ENCODE measurements at places on chromosomes 12 and 14.

DNA sequence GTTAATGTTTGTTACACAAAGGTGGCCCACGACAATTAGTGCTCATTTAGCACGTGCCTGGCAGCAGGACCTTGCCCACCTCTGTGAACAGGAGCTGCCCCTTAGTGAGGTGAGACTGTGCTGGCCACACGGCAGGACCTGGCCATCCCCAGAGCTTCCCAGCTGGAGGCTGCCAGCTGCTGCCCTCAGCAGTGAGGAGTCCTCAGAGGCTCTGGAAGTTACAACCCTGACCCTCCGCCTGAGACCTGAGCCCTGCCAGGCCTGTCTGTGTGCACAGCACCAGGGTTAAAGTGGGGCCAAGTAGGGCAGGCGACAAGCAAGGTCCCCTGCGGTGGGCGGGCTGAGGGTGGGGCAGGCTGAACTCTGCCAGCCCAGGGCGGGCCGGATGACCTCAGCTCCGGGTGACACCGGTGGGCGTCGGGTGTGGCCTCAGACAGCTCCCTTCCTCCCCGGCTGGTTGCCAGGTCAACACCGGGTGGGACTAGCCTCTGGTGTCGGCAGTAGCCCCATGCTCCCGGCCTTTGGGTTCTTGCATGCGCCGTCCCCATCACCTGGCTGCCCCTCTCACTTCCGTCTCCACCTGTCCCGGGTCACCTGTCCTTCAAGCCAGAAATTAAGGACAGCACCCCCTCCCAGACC is 9.2 kb upstream of the LBHD2 start:
- DNase-seq = no peak

GRCh38 chr14:24231263-24232120 is 675 bp downstream of the NEDD8 start:
- DNase-seq = no peak

DNA sequence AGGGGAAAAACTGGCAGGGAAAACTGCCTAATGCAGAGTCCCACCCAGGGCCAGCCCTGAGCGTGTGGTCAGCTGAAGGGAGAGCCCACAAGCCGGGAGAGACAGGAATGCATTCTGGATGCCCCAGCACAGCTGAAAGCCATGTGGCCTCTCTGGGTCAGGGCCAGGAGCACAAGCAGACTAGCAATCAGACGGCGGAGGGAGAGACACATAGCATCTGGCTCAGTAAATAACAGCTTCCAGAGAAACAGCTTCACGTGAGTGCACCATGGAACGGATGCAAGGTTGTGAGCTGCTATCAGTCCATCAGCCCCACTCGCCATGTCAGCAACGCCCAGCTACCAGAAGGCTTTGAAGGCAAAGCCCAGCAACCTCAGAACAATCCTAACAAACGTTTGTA is 28.2 kb upstream of the TMEM106C start:
- peak; percentile 37 for DNase-seq

GRCh38 chr12:24476310-24476709 is 472.6 kb downstream of the BCAT1 start:
- DNase-seq = no peak

- DNase-seq = no peak
Measured at GRCh38 chr14:91146661-91147060, 32.8 kb downstream of the DGLUCY start.

GRCh38 chr12:94532490-94533422 is 73.1 kb upstream of the CEP83 start:
- peak; percentile 57 for DNase-seq

DNA sequence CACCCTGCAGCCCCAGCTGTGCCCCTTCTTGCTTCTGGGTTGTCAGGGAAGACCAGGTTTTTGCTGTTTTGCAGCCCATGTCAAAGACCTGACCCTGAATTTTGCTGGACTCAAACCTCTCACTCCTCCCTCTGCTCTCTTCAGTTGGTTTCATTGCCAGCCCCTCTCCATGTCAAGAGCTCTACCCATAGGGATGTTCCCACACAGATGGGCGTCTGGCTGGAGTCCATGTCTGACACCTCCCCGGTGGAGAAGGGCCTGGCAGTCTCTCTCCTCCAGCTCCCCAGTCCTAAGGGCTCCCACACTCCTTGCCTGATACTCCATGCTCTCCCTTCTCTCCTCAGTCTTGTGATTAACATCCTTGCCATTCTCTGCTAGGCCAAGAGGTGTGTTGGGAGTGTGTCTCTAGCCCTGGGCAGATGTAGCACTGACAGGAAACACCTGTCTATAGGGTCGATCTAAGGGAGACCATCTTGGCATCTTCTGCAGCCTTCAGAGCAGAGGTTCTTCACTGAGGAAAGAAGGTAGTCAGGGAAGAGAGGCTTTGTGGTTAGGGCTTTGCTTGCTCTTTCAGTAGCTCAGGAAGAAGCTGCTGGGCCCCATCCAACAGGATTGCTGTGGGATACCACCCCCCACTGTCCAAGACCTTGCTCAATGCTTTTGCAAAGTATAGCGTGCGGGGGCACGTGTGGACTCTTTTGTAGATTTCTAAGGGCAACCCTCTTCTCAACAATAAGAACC is 4.7 kb downstream of the ASIC1 start:
- peak; percentile 57 for DNase-seq

DNA sequence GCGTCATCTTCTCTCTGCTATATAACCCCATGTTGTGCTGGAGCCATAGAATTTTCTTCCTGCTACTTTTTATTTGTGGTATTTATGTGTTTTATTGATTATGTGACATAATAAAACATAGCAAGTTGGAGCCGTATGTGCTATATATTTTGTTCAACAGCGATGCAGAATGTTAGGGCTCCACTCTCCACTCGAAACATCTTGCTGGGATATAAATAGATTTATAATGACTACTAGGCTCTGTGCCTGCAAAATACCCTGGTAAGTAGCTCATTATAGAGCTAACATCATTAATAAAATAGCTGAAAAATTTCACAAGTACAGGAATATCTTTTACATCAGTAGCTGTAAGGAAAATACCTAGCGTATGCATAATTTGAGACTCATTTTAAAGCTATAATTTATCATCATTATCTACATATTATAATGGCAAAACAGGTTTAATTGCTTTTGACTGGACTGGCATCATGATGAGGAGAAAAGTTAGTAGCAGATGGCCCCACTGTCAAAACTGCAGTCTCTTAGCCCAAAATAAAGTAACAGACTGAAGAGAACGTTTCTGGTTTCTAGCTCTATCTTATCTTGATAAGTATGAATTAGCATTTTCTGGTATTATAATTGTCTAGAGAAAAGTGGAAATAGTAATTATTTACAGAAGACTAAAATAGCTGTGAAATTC is 263.0 kb downstream of the NEDD1 start:
- DNase-seq = no peak

- no peak for DNase-seq
Measured at GRCh38 chr12:94670075-94670474, 19.7 kb upstream of the TMCC3 start.

GRCh38 chr12:91179315-91179714 is 3.3 kb downstream of the DCN start:
- peak; percentile 26 for DNase-seq

DNA sequence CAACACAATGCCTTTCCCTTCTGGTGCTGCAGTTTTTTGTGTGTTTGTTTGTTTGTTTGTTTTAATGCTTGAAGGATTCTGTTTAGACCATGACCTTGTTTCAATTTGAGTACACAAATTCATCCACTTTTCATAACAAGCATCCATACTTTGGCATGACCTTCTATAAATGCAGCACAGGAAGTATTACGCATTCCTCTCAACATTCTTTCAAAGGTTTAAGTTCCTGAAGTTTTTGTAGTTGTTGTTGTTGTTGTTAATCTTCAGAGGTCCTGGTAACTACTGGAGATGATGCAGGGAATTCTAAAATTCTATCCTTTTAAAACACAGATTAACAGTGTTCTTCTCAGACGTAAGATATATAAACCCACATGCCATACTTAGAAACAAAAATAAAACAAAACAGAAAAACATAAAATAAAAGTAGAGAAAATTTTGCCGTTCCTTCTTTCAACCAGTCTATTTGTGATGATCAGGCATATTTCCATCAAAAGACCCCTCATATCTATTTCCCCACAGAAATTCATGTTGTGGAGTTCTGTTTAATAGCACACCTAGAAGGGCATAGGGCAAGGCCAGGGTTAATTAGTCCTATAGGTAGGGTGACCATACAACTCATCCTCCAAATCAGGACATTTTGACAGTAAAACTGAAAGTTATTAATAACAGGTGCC is 529.9 kb downstream of the NOVA1 start:
- DNase-seq = no peak

- no peak for DNase-seq
Measured at GRCh38 chr12:27309293-27309994, 23.2 kb upstream of the BMAL2 start.

- DNase-seq = no peak
Measured at GRCh38 chr14:101761881-101762529, 496 bp downstream of the PPP2R5C start.

GRCh38 chr14:89469210-89470198 is 52.5 kb upstream of the FOXN3 start:
- DNase-seq = no peak

- DNase-seq = no peak
Measured at GRCh38 chr12:49349266-49349665, 2.6 kb downstream of the DNAJC22 start.

GRCh38 chr12:105954951-105955931 is 183.5 kb downstream of the NUAK1 start:
- DNase-seq = no peak

DNA sequence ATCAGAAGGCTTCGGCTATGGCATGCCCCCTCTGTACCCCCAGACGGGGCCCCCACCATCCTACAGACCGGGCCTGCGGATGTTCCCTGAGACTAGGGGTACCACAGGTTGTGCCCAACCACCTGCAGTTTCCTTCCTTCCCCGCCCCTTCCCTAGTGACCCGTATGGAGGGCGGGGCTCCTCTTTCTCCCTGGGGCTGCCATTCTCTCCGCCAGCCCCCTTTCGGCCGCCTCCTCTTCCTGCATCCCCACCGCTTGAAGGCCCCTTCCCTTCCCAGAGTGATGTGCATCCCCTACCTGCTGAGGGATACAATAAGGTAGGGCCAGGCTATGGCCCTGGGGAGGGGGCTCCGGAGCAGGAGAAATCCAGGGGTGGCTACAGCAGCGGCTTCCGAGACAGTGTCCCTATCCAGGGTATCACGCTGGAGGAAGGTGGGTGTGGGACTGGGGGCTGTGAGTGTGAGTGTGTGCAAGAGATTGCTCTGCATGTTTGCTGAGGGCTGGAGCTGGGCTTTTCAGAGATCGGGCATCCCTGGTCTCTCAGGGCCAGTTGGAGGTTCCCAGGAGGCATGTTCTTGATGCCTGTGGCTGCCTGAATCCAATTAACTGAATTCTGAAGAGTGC is 8.6 kb downstream of the NFATC4 start:
- no peak for DNase-seq

- DNase-seq = peak; percentile 96
Measured at GRCh38 chr14:78985668-78986381, 815.7 kb downstream of the NRXN3 start.

DNA sequence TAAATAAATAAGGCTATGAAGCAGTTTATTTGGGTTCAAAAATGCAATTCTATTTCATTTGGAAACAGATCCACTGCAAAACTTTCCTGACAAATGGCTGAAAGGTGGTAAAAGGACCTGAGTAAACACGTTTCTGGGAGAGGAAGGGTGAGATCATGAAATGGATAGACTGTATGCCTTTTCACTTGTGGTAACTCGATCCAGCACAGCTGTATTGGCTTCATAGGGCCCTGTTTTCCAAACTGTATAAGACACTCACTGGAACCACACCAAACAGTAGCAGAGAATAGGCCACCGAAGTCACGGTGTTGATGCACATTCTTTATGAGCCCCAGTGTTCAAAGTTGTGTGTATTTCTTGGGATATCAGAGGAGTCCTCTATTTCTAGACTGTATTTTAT is 325.2 kb upstream of the DIO2 start:
- DNase-seq = no peak

GRCh38 chr14:62796431-62796830 is 248.8 kb downstream of the KCNH5 start:
- DNase-seq = no peak

DNA sequence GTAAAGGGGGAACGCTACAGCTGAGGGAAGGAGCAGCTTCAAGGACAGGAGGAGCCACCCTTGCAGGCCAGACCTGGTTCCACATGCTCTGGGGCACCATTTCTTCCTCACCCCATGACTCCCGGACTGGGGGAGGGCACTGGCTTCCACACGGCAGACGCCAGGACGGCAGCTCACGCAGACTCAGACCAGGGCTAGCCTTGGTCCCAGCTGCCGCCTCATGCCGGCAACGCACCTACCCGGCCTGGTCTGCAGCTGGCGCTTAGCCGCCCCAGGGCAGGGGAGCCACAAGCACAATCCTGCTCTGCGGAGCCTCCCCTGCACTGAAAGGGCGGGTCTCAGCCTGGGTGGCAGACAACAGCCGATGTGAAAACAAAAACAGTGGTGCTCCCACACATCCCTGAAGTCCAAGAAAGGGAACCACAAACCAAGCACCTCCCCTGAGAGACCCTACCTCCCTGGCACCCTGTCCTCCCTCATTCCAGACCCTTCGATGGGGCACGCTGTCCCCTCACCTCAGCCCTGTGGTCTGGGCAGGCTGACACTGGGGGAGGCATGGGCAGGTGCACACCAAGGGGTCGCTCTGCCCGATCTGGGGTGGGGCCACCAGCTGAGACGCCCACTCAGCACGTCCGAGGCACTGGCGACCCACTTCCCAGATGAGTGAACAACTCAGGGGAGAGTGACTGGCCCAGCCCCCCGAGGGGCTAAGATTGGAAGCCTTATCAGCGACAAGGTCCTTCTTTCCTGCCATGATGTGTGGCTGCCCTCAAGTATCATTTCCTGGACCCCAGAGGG is 65.0 kb downstream of the CHGA start:
- no peak for DNase-seq

DNA sequence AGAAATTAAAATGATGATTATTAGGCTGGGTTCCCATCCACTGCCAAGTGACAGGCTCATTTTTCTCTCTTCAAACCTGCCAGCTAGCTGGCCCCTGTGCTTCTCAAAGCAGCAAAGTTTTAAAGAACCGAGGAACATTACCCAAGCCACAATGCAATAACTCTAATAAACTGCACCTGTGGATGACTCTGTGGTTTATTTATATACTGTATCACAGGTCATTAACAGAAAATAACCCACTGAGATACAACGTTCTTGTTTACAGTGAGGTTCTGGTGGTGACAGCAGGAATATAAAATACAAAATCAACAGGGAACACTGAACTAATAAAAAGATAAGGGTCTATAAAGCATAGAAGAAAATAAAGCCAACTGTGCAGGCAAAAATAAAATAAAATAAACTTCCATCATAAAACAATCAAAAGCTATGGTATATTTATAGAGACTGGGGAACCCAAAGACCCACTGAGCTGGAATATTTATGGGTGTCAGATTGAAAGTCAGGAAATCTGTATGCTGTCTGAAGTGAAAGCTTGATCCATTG is 472.9 kb downstream of the NOVA1 start:
- DNase-seq = no peak

DNA sequence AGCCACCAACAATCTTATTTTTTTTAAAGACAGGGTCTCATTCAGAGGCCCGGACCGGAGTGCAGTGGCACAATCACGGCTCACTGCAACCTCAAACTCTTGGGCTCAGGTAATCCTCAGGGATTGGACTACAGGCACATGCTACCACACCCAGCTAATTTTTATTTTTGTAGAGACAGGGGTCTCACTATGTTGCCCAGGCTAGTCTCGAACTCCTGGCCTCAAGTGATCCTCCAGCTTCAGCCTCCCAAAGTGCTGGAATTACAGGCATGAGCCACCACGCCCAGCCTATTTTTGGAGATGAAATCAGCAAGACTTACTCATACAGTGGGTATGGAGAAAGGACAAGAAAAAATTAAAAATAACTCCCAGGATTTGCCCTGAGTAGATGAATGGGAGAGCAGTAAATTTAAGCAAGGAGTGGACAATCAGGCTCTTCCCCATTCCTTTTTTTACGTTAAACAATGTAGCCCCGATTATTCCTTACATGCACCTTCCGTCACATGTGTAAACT is 13.2 kb downstream of the FMNL3 start:
- DNase-seq = peak; percentile 10

All from astrocyte of the spinal cord (primary cell).